ENCODE measurements at places on chromosomes 16 and 17.

GRCh38 chr17:35449371-35449931 is 885 bp upstream of the SLFN13 start:
- peak; percentile 21 for DNase-seq

- DNase-seq, result no peak
Observed at GRCh38 chr17:22310717-22311686, 618.7 kb downstream of the KCNJ18 start.

DNA sequence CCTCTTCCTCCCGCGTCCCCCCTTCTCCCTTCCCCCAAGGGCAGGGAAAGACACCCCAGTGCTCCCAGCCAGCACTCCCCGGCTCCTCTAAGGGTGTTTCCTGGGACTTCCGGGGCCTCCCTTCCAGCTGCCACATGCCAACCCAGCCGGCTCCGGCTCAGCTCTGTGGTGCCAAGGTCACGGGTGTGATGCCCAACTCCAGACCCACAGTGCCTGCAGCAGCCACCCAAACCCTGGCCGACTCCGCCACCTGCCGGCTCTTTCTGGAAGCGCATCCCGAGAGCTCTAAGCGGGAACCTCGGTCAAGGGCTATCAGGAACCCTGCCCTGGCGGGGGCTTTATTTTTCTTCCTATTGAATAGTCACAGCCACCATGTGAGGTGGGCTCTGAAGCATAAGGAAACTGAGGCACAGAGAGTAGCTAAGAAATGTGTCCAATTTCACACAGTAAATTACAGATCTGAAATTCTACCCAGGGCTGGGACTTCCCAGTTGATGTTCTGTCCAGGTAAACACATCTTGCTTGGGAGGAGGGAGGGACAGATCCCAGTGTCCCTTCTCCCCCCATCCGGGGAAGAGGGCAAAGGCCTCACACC is 3.3 kb upstream of the PPP1R1B start:
- peak; percentile 50 for DNase-seq

DNA sequence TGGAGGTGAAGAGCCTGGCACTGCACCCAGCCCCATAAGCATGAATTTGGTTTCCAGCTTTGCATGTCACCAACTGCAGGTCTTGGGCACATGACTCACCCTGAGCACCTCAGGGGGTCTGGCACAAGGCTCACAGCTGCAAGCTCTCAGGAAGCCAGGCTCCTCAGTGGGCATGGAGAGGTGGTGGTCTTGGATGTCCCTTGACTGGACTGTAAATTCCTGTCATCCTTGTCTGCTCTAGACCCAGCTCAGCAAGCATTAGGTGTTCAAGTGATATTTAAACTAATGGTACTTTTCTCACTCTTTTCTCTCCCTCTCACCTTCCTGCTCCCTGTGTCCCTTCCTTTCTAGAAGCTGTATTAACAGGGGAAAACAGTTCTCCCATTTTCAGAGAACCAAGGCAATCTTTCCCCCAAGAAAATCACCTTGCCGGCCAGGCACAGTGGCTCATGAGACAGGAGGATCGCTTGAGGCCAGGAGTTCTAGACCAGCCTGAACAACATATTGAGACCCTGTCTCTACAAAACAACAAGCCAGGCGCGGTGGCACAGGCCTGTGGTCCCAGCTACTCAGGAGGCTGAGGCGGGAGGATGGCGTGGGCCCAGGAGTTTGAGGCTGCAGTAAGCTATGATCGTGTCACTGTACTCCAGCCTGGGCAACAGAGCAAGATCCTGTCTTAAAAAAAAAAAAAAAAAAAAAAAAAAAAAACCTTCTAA is 5.1 kb upstream of the KIFC3 start:
- DNase-seq, result no peak

DNA sequence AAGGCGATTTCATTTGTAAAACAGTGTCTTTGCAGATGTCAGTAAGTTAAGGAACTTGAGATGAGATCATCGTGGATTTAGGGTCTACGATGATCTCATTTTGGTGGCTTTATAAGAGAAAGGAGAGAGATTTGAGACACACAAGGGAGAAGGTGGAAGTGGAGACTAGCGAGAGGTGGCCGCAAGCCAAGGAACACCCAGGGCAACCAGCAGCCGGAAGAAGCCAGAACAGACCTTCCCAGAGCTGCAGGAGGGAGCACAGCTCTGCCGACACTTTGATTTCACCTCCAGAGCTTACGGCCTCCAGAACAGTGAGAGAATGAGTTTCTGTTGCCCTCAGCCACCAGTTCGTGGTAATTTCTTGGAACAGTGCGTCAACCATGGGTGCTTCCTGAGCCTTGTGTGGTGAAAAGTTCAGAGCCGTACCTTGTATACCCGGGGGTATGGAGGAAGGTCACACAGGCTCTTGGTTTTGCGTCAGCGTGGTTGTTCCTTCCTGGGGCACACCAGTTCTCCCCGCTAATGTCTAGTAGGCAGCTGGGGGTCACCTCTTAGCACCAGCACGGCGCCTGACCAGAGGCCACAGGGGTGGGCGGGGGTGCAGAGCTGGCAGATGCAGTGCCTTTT is 12.9 kb upstream of the SEC14L1 start:
- DNase-seq, result peak; percentile 39

DNA sequence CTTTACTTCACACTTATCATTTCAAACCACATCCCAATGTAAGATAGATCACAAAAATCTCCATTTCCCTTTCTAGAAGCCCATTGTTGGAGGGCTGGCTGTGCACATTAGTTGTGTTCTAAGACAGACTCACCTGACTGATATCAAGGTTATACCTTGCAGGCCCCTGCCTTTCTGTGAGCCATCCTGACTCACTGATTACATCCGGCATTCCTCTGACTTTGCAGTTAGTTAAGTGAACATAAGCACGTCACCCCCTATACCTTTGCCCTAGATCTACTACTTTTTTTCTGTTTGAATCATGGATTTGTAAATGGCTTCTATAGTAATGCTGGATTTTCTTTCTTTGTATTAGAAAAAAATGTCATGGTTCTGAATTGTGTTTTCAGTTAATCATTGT is 78.3 kb downstream of the TANGO6 start:
- DNase-seq, result no peak

DNA sequence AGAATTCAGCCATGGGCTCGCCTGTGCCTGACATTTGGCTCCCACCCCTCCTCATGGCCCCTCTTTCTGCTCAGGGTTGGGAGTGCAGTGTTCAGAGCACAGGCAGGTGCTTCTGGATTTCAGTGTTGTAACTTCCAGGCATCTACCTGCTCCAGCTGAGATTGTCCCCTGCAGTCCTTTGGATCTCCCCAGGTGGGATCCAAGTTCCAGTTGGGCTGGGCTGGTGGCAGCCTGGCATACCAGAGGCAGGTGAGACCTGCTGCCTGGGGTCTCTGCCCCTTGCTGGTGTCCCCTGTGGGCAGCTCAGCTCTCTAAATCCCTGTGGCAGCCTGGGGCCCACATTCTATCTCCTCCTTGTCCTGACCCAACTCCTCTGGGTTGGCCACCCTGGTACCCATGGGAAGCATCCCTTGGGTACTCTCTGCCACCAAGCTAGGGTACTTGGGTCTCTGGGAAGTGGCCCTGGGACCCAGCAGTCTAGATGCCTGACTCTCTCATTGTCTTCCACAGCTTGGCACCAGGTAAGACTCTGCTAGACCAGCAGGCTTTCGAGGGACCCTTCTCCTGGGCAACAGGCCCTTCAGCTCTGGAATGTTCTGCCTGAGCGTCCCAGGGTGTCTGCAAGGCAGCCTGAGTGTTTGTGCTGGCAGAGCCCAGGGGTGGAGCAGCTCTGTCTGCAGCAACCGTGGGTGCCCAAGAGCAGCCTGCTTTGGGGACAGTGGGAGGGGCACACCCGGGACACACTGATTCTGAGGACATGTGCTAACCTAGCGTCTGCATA is 42.5 kb downstream of the DNAH17 start:
- no peak for DNase-seq

DNA sequence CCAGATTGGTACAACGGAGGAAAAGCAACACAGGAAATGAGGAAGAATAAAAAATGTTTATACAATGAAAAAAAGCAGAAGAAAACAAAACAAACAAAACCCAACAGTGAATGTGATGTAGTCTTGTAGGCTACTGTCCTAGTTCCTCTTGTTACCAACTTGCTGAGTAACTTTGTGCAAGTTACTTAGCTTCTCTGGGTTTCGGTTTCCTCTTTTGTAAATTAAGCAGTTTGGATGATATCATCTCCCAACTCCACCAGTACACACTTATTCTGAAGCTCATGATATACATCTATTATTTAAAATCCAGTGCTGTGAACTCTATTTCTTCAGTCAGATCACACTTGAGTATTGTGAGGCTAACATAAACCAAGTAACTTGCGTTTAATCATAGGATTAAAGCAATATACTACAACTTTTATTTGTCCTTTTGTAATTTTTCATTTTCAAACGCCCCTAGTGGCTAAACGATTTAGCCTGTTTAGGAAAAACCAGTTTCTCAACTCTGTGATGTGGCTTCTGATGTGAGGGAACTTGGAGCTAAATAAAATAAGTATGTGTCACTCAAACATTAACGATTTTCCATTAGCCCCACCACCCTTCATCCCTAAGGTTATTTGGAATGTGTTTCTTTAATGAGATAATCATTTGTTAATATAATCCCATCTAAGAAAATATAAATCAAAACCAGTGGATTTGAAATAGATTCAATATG is 1.4 kb upstream of the UNK start:
- DNase-seq, result peak; percentile 15

- no peak for DNase-seq
Observed at GRCh38 chr17:30996486-30996885, 25.6 kb downstream of the RNF135 start.

GRCh38 chr17:29753845-29754439 is 131.2 kb upstream of the CORO6 start:
- no peak for DNase-seq

DNA sequence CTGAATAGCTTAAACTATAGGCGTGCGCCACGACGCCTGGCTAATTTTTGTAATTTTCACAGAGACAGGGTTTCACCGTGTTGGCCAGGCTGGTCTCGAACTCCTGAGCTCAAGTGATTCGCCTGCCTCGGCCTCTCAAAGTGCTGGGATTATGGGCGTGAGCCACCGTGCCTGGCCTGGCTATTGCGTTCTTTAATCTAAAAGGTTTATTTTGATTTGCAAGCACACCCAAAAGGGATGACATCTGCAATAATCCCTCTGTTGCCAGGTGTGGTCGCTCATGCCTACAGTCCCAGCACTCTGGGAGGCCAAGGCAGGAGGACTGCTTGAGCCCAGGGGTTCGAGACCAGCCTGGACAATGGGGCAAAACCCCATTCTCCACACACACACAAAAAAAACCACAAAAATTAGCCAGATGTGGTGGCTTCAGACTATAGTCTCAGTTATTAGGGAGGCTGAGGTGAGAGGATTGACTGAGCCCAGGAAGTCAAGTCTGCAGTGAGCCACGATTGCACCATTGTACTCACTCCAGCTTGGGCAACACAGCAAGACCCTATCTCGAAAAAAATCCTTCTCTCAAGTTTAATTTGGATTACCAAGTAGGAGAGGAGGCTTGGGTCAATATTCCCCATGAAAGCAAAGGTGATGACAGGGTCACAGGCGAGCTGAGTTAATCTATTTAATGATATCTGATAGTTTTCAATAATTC is 144.1 kb downstream of the PARN start:
- DNase-seq, result no peak

DNA sequence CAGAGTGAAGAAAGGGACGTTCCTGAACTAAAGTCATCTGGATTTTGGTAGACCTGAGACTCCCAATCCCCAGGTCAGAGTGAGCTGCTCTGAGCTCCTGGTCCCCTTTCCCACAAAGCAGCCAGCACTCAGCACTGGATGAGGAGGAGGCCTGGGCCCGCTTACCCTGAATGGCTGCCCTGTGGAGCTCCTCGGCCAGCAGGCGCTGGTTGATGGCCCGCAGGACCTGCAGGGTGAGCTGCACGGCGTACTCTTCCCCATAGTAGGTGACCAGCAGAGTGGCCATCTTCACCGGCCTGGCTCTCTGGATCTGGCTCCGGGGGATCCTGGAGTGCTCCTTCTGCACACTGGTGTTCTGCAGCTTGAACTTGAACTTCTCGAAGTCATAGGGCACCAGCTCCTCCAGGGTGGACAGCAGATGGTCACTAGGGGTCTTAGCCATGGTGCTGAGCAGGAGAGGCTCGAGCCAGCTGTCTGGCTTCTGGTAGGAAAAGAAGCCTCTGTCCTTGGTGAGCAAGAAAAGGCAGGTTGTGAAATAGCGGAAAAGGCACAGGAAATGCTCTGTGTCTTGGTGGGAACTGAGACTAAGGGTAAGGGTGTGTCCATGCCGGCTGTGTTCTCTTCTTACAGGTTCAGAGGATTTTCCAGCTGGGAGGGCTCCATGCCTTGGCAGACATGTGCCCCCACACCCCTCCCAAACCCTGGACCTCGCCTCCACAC is at the start of gene MEFV:
MEFV (minus strand) TSS at position 488 of the 720 bp plus-strand sequence; CDS start at position 442, 46 bp downstream.
- no peak for DNase-seq

- no peak for DNase-seq
Observed at GRCh38 chr17:80861892-80862291, 129.7 kb upstream of the CHMP6 start.

GRCh38 chr16:61042737-61043136 is 993.5 kb downstream of the CDH8 start:
- no peak for DNase-seq

DNA sequence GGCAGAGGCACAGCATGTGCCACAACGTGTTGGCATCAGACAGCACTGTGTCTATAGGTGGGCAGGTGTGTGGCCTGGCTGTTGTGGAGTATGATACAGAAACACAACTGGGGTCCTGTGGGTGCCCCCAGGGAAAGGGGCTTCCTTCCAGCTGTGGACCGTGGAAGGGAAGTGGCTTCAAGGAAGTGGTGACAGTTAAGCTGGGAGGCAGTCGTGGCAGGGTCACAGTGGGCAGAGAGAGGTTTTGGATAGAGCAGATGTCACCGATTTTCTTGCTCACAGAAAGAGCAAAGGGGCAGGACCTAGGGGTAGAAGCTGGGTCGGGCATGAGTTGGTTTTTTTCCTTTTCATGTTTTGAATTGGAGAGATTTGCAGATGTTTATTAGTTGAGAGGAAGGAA is 11.2 kb upstream of the ORAI3 start:
- DNase-seq, result no peak

DNA sequence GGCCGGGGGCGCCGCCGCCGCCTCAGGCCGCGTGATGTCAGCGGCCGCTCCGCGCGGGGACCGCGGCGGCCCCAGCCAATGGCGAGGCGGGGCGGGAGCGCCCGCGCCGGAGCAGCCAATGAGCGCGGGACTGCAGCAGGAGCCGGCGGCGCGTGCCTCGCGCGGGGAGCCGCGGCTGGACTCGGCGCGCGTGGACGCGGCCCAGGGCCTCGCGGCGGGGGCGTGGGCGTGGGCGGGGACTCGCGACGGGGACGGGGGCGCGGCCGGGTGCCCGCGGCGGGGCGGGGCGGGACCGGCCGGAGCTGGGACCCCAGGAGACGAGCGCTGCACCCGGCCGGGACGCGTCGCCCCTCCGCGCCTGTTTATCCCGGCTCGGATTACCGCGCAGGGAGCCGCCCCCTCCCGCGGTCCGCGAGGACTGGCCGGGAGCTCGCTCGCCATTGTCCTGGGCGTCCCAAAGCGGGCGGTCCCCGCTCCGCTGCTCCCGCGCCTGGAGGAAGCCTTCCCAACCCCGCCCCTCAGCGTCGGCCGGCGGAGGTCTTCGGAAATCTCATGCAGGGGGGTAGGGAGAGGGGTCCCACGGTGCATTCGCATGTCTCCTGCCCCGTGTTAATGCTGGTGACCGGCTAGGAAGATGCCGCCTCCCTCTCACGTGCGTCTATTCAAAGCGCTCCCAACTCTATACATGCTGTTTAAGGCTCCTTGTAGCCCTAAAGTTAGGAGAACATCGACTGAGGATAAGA is at the start of gene RNF157:
RNF157 (minus strand) TSS at position 33 of the 743 bp plus-strand sequence. CDS start 253 bp downstream, outside the sequence.
- no peak for DNase-seq
